ENCODE measurements at places on chromosomes 11 and 22. TPM values are rescaled to one million over a fixed set of nuclear protein-coding genes. Genes with fewer than 3 reads are reported as not detected.

CPT1B gene
- total RNA-seq, result 0.65 TPM

SLC1A2 gene
- not detected for total RNA-seq

DDI1 gene
- total RNA-seq, result not detected

OR5AK2 gene
- total RNA-seq, result not detected
